Transverse colon (tissue), 4 donors: ENCODE measurements at places on chromosomes 1 and 21.

GRCh38 chr1:6594977-6595740 is 7.5 kb downstream of the KLHL21 start:
- no peak for DNase-seq
- H3K4me1 ChIP-seq: peaks cover 19% of the 10 kb centered on the region

- H3K4me3 ChIP-seq: peak overlapping the region; percentile 60
- peak; percentile 25 for DNase-seq
- H3K36me3 ChIP-seq: no peaks in the 10 kb centered on the region
- H3K27ac ChIP-seq: peak overlapping the region; percentile 72
- H3K4me1 ChIP-seq: peaks cover 22% of the 10 kb centered on the region
These were observed 9.6 kb downstream of the VPS26C start for GRCh38 chr21:37257511-37257966.

DNA sequence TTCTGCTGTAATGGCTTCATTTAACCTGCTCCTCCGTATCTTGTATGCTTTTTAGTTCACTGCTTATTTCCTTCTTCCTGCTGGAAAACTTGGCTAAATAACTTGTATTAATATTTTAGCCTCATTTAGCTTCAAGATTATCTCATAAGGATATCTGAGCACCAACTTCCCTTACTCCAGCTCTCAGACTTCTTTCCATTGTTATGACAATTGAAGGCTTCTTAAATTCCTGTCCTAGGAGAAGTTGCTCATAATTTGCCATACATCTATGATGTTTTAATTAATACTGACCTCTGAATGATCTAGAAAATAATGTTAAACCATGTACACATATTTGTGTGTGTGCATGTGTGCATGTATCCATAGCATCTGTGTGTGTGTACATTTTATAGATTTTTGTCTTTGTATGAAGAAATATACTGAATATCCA is 1524.4 kb upstream of the TPTE start:
- H3K4me1 ChIP-seq: no peaks in the 10 kb centered on the region
- H3K27ac ChIP-seq: no peak overlapping the region
- no peak overlapping the region for H3K4me3 ChIP-seq
- no peak for DNase-seq

DNA sequence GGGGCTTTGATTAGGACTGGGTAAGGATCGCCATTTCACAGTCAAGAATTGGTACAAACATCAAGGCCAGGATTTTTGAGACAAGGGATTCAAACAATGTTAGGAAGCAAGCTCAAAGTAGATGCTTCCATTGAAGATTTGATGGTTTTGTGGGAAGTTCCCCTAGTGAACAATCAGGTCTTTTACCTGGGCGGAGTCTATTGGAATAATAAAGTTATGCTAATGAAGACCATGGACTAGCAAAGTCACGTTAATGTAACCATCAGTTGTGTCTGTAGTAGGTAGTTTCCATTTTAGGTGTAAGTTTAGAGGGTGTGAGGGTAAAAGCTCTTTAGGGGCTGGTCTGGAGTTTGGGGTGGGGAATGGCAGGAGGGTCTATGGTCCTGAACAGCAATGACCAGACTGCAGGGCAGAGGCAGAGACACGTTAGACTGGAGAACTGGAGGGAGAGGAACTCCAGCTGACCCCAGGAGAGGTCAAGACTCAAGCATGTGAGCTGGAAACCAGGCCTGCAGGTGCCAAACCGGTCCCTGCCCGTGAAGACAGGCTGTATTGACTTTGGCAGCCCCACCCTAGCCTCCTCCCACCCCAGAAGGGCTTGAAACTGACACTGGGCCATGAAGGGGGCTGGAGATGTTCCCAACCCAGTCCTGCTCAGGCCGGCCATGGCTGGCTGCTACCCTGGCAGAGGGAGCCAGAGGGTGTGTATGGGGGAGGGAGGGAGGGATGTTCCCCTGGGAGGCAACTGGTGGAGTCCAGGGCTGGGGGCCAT is 36.0 kb upstream of the GPR37L1 start:
- H3K27ac ChIP-seq: peak overlapping the region; percentile 84
- peaks cover 41% of the 10 kb centered on the region for H3K4me1 ChIP-seq
- no peaks in the 10 kb centered on the region for H3K36me3 ChIP-seq
- no peaks in the 10 kb centered on the region for H3K27me3 ChIP-seq
- no peak overlapping the region for H3K4me3 ChIP-seq
- DNase-seq: peak; percentile 83

GRCh38 chr1:172167796-172168596 is 252.5 kb upstream of the C1orf105 start:
- DNase-seq: no peak
- H3K27ac ChIP-seq: peak overlapping the region; percentile 21
- no peaks in the 10 kb centered on the region for H3K36me3 ChIP-seq

DNA sequence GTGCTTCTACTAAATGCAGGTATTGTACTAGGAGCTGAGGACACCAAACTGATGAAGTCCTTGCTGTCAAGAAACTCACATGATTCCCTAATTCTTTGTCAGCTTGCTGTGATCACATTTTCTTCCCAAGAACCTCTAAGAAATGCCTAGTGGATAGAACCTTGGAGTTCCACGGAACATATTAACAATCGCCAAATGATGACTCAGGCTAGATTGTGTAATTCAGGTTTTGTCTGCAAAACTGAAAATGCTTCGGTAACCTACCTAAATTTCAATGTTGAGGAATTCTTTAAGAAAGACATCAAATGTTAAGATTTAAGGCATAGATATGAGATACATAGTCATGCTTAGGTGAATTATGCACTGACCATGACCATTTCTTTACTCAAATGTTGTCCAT is 1.7 kb upstream of the GADD45A start:
- DNase-seq: no peak
- peaks cover 8% of the 10 kb centered on the region for H3K4me1 ChIP-seq
- no peaks in the 10 kb centered on the region for H3K27me3 ChIP-seq
- H3K36me3 ChIP-seq: peaks cover 7% of the 10 kb centered on the region

DNA sequence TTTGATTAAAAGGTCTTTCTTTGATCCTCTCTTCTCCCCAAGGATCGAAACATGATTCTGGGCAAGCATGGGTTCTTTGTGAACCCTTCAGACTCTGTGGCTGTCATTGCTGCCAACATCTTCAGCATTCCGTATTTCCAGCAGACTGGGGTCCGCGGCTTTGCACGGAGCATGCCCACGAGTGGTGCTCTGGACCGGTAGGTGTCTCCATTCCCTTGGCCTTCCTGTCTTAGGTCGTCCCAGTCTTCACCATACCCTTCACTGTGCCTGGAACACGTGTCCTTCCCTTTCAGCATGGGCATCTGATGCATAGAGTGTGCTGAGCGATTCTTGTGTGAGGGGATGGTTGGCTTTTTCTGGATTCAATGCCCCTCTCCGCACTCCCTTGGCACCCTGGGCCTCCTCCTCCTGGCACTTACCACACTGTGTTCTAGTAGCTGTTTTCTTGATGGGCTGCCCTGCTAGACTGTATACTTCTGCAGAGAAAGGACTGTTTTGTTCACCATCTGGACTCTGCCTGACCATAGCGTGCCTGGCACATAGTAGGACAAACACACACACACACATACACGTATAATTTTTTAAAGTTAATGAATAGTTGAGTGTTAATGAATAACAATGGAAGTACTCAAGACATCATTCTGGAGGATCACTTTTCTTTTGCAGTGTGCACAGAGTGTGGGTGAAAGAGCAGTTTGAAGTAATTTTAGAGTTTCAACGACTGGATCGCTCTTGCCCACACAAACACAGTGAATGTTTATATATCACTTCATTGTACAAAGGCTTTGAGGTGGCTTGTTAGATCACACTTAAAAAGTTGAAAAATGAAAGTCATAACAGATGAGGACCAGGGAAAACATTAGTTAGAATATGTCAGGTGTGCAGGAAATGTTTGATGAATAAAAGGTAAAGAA is 43.2 kb downstream of the PGM1 start:
- H3K36me3 ChIP-seq: peaks cover 19% of the 10 kb centered on the region
- no peaks in the 10 kb centered on the region for H3K27me3 ChIP-seq
- no peak for DNase-seq
- no peak overlapping the region for H3K4me3 ChIP-seq
- H3K27ac ChIP-seq: no peak overlapping the region

GRCh38 chr1:198543670-198544260 is 3.3 kb upstream of the ATP6V1G3 start:
- no peaks in the 10 kb centered on the region for H3K36me3 ChIP-seq
- H3K27me3 ChIP-seq: no peaks in the 10 kb centered on the region
- H3K4me1 ChIP-seq: no peaks in the 10 kb centered on the region
- H3K27ac ChIP-seq: no peak overlapping the region
- no peak overlapping the region for H3K4me3 ChIP-seq
